ENCODE measurements at places on chromosomes 4 and X.

GRCh38 chr4:41141900-41142299 lies 72.4 kb downstream of the APBB2 start:
- no peak for DNase-seq

DNA sequence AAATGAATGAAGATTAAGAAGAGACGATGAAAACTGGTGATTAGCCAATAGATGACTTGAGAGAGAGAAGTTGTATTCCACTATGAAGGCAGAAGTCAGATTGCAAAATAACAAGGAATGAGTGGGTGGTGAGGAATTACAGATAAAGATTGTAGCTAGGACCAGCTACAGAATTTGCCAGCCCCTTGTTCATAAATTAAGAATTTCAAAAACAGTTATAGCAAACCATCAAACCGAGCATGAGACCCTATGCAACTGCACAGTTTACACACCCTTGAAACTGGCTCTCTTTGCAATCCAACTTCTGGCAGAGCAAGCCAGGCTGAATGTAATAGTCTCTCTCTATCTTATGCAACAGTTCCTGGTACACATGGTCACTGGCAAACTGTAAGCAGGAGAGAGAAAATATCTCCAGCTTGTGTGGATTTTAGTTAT lies 35.2 kb downstream of the STAP1 start:
- no peak for DNase-seq

DNA sequence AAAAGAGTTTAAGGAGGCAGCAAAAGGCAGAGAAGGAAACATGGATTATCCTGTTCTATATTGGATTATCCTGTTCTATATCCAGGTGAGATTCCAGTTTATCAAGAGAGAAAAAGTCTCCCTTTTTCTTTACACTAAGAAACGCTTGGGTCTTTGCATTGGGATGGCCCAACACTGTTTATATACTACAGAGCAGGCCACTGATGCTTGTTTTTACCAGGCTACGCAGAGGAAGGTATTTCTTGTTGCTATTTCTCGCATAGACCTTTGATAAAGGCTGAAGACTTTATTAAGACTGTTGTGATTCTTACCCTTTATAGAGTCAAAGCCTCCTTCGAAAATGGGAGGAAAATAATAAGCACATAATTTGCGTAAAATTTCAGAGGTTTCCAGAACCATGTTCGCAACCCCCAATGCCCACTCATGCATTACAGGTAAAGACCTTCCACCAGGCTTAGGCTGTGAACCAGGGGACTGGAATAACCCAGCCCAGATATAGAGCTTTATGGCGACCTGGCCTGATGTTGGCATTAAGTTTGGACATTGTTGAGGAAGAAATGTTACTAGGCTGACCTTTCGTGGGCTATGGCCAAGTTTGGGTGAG lies 218.3 kb downstream of the PTTG2 start:
- DNase-seq = no peak

GRCh38 chr4:158314756-158315487 lies 104.6 kb downstream of the TMEM144 start:
- no peak for DNase-seq

DNA sequence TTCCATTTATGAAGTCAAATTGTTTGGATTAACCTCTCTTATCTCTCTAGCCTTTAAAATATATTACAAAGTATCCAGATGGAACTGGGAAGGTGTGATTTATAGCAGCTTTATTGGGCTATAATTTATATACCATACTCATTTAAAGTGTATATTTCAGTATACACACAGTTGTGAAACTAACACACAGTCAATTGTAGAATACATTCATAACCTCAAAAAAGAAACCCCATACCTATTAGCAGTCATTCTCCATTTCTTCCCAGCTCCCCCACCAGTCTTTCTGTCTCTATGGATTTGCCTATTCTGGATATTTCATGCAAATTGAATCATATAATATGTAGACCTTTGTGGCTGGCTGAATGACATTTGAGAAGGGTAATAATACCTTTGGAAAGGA lies 7.6 kb upstream of the NAP1L5 start:
- no peak for DNase-seq

GRCh38 chr4:24764345-24764744 lies 31.0 kb upstream of the SOD3 start:
- DNase-seq = no peak

- DNase-seq = no peak
Measured at GRCh38 chrX:3026074-3026815, 15.0 kb upstream of the ARSF start.

DNA sequence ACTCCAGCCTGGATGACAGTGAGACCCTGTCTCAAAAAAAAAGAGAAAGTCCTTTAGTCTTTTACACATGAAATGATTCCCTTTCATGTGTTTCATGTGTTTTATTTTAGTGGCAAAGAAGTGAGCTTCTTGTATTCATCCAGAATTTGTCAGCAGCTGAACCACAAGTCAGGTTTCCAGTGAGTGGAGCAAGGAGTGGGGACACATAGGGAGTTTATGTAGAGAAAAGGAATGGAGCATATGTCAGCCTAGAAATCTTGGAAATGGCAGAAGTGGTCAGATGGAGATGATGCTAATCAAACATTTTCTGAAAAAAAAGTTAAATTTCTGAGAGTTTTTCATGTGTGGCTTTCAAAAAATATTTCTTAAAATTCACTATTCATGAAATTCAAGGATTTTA lies 383.0 kb upstream of the GATB start:
- no peak for DNase-seq

DNA sequence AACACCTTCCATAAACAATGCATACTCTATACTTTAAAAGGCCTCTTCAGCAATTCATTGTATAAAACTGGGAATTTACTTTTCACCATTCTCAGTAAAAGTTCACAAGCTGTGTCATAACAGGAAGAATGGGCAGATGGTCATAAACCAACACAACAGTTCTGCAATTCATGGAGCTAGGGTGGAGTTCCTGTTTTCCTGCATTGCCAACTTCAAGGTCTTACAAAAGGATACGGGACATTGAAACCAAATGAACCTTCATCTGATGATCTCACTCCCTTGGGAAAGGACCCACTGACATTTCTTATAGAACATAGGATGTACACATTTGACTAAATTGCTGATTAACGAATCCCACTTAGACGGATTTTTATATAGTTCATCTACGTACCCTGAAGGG lies 4.1 kb downstream of the KDR start:
- no peak for DNase-seq

DNA sequence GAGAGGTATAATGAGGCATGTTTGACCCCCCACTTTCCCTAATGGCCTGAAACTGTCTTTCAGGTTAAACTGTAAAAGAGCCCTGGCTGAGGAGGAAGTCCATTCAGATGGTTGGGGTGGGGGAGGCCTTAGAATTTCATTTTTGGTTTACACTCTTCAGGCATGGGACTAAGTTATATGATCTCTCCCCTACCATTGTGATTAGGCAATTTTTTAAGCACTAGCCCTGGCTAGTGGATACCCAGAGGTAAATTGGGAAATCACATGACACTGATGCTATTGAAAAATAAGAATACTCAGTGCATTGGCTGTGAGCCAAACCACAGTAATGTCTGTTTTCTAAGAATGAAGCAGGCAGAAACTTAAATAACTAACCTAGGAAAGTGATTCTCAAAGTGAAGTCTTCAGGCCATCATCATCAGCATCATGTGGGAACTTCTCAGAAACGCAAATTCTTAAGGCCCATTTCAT lies 149.7 kb downstream of the RRAGB start:
- no peak for DNase-seq

DNA sequence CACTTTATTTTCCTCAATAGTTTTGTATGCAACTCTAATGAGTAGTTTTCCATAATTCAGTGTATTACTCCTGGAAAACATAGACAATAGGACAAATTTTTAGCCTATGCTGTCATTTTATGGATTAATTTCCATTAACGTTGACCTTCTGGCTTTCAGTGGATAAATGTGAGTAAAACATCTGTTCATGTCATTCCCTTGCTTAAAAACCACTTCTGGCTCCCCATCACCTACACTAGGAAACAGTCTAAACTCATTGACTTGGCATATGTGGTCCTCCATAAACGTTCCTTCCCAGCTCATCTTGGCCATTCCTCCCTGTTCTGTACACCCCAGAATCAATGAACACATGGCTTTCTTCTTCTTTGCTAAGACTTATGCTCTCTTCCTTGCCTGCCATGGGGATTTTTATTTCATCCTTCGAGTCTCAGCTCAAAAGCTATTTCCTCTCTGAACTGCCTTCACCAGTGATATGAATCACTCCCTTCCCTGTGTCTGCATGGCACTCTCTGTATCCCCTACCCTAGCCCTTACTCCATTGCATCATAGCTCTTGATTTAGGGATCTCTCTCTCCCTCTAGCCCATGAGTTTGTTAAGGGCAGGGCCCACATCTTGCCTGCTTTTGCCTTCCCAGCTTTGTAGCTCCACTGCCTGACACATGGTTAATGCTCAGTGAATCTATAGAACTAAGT lies 34.8 kb downstream of the DOCK11 start:
- no peak for DNase-seq

DNA sequence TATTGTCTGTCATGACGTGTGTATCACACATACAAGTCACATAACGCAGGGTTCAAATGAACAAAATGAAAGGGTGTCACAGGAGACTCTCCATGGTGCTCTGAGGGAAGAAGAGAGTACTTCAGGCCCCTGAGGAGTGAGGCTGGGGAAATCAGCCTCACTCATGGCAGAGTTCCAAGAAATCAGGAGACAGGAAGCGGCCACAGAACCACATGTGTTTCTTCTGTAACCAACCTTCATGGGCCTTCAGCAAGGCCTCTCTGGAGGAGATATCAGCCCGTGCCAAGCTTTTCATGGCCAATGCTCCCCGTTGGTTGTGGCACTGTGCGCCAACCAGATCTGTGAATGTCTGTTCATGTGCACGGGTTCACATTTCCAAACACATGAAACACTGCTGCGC lies 76.0 kb downstream of the NAT8L start:
- DNase-seq = no peak

DNA sequence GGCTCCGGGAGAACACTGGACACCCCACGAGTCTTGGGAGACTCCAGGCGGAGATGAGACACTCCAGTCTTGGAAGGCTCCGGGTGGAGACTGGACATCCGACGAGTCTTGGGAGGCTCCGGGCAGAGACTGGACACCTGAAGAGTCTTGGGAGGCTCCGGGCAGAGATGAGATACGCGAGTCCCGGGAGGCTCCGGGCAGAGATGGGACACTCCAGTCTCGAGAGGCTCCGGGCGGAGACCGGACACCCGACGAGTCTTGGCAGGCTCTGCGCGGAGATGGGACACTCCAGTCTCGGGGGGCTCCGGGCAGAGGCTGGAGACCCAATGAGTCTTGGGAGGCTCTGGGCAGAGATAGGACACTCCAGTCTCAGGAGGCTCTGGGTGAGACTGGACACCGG lies 28.1 kb upstream of the LANCL3 start:
- DNase-seq = no peak

- DNase-seq = no peak
Measured at GRCh38 chrX:124333862-124334261, 1.4 kb downstream of the TEX13D start.

GRCh38 chr4:115687052-115687755 lies 573.8 kb upstream of the NDST4 start:
- DNase-seq = no peak

DNA sequence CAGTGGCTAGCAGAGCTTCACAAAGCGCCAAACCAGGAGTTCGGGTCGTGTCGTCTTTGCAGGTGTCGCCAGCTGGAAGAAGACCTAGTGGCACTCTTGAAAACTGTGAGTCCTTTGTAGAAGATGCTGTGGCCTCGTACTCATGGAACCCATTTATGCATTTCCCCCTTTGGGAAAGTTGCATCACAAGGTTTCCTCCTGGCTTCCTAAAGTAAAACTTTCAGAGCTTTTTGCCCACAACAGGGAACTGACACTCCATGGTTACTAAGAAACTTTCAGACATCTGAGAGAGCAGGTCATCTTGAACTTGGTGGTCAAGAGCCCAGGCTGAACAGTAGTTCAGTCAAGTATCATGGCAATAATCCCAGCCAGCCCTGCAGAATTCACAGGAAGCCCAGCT lies 15.9 kb upstream of the NOCT start:
- DNase-seq = no peak

- no peak for DNase-seq
Measured at GRCh38 chr4:30821859-30822612, 101.9 kb downstream of the PCDH7 start.

GRCh38 chr4:62087706-62088105 lies 887.6 kb downstream of the ADGRL3 start:
- DNase-seq = no peak

DNA sequence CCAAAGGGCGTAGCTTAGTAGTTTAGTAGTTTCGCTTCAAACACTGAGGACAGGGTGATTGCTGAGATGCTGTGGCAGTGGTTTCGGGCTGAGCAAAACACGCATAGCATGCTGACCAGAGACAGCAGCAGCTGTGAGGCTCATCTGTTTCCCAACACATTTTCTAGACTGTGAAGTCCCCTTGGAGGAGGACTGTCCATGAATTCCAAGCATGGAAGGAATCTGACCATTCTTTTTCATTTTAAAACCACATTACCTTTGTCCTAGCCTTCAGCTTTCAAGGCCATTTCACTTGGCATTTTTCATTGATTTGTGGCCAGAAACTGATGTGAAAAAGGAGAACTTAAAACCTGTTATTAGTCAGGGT lies 240.9 kb downstream of the PALLD start:
- DNase-seq = no peak

GRCh38 chrX:30702736-30703135 lies 49.5 kb downstream of the GK start:
- no peak for DNase-seq

DNA sequence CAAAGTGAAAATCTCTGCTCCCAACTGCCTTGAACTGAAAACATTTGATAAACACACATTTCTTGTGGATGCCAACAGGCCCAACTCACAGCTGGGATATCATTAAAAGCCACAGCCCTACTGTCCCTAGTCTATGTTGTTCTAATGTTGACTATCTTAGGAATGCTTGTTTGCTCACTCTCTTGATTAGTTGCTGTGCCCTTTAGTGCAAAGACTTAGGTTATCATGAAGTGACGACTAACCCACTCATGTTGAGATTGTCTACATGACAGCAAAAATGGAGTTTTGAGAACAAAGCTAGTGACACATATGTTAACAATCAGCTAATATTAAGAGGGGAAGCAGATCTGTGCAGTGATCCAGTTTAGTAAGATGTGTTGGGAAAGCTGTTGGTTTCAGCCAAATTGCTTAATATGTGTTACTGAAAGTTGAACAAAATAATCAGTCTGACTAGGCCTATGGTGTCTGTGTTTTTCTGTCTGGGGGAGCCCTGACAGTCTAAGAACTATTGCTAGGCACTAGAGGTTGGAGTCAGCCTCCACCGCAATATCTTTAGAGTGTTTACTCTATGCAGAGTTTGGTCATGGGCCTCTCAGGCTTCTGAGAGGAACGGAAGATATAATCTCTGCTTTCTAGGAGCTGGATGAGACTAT lies 125.5 kb downstream of the ATG4A start:
- no peak for DNase-seq

DNA sequence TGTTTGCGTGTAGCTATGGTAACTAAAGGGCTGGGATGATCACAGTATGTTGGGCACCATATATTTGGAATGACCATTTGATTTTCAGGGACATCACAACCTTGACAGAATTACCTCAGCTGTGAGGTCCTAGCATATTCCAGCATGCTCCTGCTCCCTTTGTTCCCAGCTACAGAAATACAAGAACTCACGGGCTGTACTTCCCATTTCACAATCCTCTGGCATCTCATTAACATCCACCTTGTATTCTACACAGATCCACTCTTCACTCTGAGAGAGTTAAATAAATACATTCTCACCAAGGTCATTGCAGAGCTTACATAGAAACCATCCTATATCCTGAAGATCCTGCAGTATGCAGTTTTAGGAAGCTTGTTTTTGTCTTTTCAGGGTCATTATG lies 169.7 kb downstream of the FRMPD4 start:
- DNase-seq = no peak

GRCh38 chrX:133789829-133790228 lies 195.6 kb downstream of the GPC3 start:
- DNase-seq = no peak
